ENCODE measurements at places on chromosomes 13 and 19.

DNA sequence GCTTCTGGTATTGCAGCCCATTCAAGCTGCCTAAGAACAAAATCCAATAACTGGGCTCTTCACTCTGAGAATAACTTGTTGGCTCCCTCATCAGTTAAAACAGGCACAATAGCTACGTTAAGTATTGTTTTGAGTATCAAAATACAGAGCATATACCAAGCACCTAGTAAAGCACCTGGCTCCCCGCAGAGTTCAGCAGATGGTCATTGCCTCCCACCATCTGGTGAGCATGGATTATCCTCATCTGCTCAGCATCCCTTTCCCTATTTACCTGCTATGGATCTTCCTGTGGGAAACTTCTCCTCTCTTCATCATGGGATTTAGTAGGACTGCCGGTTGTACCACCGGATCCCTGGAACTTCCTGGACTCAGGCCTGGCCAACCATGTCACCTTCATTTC is 199.2 kb upstream of the MAB21L1 start:
- no peak for DNase-seq

DNA sequence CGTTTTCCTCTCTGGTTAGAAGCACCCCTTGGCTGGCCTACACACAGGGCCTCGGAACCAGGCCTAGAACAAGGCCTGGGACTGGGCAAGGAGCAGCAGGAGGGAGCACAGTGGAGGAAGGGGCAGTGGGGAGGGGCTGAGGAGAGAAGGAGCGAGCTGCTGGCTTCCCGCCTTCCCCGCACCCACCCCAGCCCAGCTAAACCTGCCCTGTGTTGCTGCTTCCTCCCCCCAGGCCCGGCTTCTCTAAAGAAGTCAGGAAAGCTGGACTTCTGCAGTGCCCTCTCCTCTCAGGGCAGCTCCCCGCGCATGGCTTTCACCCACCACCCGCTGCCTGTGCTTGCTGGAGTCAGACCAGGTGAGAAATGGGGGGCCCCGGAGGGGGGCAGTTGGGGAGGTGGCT is 24.3 kb downstream of the LYL1 start:
- no peak for DNase-seq

- no peak for DNase-seq
These were observed 23.2 kb downstream of the CATSPERD start for GRCh38 chr19:5743630-5744029.

DNA sequence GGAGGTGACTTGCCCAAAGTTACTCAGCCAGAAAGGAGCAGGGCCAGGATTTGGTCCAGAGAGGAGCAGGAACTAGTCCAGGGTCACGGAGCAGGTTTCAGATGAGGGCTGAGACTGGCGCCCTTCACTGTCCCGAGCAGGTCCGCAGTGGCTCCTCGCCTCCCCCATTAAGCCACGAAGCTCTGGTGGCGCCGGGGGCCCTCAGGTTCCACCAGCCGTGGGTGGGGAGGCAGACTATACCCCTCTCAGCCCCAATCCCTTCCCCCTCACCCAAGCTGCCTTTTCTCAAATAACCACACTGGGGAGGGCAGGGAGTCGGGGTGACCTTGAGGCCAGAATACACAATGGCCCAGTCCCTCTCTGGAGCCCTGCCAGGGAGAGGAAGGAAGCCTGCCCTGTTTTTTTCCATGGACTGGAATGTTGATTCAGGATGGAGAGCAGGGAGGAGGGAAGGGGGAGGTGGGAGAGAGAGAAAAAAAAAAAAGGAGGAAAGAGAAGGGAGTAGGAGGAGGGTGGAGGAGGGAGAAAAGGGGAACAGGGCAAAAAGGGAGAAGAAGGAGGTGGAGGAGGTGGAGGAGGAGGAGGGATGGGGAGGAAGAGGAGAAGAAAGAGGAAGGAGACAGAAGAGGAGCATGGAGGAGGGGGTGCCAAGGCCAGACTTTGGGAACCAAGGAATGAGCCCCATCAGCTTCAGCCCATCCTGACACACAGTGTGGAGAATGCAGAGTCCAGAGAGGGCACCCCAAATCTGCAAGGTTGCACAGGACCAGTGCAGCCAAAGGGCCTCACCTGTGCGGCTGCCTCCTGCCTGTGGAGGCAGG is 19.7 kb downstream of the CEACAM16 start:
- DNase-seq: no peak

DNA sequence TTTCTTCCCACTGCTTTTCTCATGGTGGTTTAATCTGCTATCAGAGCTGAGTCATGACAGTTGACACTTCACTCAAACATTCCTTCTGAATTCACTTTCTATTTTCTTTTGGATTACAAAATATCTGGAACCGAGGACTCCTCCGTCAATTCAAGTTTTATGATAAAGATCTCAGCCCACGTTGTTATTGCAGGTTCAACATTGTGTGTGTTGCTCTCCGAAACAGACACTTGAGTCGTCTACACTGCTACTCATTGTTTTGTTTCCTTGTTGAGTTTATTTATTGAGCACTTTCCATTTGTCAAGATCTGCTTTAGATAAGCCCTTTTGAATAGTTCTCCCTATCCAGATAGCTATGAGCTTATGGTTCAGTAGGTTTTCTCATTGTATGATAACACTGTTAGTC is 636.1 kb upstream of the GPC6 start:
- DNase-seq: no peak

GRCh38 chr19:49818649-49819370 is 721 bp downstream of the MED25 start:
- no peak for DNase-seq

DNA sequence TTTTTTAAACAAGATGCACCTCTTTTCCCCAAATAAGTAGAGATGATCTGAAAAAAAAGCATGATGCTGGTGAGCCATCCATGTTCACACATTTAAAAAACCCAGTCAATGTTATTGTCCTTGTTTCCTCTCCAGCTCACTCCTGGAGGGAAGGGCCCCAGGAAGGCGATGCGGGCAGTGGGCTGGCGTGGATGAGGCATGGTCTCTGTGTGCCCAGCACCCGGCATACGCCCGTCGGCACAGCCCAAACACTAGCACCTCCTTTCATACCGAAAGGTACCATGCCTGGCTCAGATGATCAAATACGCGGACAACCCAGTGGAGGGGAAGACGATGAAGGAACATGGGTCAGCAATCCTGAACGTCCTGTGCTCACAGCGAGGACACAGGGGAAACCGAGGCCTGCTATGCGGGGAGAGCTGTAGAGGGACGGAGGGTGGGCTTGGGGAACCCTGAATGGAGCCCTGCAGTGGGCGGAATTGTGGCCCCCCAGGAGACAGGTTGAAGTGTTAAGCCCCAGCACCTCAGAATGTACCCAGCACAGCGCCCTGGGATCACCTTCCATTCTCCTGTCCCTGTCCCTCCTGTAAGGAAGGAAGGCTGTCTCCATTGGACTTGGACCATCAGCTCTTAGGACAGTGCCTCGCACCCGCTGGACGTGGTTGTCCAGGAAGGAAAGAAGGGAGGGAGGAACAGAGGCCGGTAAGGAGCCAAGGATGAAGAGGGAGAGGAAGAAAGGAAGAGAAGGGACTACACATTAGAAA is 49.4 kb downstream of the SOX1 start:
- no peak for DNase-seq

DNA sequence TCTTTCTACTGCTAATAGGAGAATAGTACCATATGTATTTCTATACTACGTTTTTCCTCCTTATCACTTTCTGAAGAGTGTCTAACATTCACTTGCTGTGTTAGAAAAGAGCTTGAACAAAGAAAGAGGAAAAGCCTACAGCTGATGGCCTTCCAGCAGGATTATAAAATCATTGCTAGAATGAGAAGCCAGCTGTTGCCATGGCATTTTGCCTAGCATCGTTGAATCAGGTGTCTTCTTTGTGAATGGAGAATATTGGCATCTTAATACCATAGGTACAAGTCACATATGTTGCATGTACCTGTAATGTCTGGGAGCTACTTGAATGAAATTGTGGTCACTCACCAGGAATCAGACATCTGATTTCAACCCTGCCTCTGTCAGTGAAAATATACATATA is 1174.9 kb downstream of the PCDH17 start:
- no peak for DNase-seq

Data from posterior cingulate gyrus (tissue), 11 donors.